ENCODE measurements at places on chromosomes 4 and X. TPM values are rescaled to one million over a fixed set of nuclear protein-coding genes. Genes with fewer than 3 reads are reported as not detected.

ZNF330 gene
- 15.3 TPM for total RNA-seq

MRPL1 gene
- 51.7 TPM for total RNA-seq

SERTM2 gene
- total RNA-seq, result not detected

DNA sequence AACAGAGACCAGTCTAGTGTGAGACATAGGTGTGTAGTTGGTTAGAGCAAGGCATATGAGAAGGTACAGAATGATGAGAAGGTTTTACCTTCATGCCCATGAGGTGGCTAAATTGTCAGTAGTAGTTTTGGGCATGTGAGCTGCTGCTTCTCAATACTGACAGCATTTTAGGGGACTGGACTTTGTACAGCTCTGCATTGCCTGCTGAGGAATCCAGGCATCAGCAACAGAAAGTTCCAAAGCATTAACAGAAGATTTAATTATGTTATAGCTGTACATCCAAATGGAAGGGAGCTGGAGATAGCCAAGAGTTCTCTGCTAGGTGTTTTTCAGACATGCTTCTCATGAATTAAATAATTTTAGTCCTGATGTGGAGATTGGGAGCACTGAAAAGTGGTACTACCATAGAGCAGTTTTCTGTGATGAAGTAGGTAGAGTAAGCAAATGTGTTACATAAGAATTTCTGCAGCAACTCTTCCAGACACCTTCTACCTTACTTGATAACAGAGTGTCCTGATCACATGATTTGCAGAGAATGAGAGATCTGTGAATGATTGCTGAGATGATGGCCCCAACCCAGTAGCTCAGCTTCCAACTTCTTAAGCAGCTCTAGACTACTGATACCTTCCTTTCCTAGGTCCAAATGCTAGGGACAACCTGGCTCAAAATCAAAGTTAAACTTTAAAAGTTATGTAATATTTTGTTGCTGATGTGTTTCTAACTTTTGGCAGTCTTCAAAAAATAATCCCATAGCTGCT is 30.4 kb downstream of the FNIP2 start:
- DNase-seq, result no peak

GRCh38 chrX:49748211-49748956 is 52.6 kb upstream of the PAGE1 start:
- peak; percentile 60 for DNase-seq

DNA sequence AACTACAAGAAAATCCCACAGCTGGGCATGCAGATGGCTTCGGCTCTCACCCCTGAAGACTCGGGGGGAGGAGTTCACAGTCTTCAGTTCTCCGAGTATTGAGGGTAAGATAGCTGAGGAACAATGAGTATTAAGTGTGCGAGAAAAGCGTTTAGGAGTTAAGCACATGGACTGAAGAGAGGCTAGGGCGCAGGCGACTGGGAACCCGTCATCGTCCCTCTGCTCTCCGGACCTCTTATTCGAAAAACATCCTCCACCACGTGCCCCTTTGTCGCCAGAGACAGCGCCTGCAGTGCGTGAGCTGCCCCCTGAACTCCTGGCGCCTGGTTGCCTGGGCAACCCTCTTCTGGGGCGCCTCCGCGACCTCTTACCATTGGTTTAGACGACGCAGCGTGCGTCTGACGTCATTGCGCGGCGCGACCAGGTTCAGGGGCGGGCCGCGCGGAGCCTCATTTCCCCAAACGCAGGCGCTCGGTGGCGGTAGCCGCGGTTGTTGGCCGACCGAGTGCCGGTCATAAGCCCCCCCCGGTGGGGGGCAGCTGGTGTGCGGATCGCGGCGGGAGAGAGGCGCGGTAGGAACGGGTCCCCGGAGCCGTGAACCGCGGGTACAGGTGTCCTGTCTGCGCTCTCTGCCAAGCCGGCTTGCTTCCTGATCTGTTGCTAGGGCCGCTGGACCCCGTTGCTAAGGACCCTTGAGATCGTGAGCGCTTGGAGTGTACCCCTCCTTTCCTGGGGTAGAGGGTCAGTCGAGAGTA is at the start of gene PACRGL:
Gene PACRGL, plus strand, starts transcription at position 452 of the 755 bp plus-strand sequence. CDS start 4,024 bp downstream, outside the sequence.
- DNase-seq, result peak; percentile 96

GRCh38 chrX:110146521-110146920 is 143.6 kb downstream of the TMEM164 start:
- DNase-seq, result peak; percentile 37

DNA sequence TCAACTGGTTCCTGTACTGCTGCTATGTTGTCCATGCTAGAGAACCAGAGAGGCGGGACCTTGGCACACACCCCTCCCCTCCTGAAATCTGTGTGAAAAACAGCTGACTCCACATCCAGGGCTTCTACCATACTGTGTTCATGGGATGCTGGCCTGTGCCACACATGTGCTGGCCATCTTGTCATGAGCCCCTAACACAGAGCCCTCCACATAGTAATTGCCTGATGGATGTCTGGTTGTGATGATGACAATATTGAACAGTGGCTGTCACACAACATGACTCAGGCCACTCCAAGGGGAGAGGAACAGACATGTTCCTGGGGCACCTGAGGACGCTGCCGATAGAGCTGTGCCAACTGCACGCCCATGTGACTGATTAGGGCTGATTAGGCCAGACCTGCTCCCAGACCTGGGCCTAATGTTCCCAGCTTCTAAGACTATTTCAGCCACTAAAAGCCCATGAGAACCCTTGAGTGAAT is 13.1 kb downstream of the SLC25A5 start:
- DNase-seq, result no peak

GRCh38 chr4:8775121-8775520 is 96.5 kb downstream of the HMX1 start:
- no peak for DNase-seq

- no peak for DNase-seq
Measured at GRCh38 chrX:139691493-139691842, 16.5 kb downstream of the MCF2 start.

DNA sequence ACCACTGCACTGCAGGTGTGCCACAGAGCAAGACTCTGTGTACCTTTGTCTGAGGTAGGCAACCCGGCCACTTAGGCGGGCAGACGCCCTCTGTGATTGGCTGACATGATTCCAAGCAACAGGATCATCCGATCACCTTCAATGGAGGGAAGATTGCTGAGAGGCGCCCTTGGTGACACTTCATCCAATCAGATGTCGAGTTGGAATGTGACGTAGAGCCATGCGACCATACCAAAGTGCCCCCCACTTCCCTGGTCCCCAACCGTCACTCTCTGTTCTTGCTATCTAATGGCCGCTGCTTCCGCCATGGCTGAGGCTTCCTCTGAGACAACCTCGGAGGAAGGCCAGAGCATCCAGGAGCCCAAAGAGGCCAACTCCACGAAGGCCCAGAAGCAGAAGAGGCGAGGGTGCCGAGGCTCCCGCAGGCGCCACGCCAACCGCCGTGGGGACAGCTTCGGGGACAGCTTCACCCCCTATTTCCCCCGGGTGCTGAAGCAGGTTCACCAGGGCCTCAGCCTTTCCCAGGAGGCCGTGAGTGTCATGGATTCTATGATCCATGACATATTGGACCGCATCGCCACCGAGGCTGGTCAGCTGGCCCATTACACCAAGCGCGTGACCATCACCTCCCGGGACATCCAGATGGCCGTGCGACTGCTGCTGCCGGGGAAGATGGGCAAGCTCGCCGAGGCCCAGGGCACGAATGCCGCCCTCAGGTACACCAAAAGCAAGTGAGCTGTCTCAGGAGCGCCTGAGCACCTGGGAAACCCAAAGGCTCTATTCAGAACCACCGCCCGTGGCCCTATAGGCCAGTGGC is at the start of gene H2BW2:
Gene H2BW2, plus strand, starts transcription at position 268 of the 817 bp plus-strand sequence. Its CDS starts 39 bp downstream, at position 307.
- no peak for DNase-seq

- no peak for DNase-seq
Measured at GRCh38 chr4:43485196-43485595, 592.7 kb downstream of the GRXCR1 start.

DNA sequence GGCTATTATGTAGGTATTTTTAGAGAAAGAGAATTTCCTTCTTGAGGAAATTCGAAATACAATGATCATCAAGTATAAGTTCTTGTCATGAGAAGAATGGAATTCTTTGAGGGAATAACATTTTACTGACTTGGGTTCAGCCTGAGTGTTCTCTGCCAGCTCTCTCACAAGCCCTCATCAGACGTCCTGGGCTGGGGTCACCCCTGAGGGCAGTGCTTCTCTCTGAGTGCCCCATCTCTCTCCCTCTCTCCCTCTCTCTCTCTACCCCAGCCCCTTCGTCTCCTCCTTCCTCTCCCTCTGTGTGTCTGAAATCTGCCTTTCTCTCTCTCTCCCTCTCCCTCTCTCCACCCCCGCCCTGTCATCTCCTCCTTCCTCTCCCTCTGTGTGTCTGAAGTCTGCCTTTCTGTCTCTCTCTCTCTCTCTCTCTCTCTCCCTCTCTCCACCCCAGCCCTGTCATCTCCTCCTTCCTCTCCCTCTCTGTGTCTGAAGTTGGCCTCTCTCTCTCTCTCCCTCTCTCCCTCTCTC is 241.7 kb upstream of the PSAPL1 start:
- no peak for DNase-seq

DNA sequence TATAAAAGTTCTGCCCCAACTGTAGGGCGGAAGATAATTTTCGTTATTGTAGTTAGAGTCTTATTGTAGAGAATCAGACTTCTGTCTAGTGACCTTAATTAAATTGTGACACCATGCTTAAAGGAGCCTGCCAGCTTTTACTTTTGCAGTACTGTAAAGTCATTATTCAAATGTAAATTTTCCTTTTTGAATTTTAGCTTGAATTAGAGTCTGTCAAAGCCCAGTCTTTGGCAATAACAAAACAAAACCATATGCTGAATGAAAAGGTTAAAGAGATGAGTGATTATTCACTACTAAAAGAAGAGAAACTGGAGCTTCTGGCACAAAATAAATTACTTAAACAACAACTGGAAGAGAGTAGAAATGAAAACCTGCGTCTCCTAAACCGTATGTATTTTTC is 21.8 kb downstream of the OFD1 start:
- DNase-seq, result no peak

DNA sequence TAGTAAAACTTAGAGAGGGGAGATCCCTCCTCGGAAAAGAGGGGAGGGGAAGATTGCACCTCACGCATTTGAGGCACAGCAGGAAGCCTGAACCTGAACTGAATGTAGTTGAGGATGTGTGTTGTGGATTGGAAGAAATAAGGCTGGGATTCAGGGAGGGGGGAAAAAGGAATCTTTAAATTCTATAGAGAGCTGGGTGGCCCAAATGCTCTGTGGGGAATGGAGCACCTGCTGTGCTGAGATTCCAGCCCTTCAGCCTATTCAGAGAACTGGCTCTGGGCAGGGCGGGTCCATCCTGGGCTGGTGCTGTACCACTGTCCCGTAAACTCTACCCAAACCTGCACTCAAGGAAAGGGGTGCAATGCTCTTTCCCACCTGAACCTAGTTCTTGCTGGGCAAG is 4.1 kb downstream of the FOXO4 start:
- no peak for DNase-seq

DNA sequence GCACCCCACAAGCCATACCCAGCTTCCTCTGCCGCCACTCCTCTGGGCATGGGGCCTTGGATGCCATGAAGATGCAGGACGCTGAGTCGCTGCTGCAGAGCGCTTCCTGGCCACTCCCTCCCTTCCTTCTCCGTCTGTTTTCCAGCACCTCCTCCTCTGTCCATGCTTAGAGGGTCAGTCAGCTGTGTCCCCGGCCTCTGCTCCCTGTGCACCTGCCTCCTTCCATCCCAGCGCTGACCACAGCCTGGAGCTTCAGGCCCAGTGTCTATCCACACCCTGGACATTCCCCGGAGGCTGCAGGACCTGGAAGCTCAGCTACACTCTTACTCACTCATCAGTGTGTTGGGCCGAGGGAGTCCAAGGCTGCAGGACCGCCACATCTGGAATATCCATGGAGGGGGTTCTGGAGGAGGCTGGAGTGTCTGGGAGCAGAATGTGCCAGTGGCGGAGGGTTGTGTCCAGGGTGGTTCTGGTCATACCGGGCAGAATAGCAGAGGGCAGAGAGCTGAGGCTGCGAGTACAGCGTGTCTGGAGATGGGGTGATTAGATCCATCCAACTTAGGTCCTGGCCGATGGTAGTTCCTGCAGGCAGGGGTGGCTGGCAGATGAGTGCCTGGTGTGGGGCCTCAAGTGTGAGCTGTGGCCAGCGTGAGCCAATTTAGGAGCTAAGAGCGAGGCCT is 58.6 kb upstream of the ADRA2C start:
- no peak for DNase-seq

DNA sequence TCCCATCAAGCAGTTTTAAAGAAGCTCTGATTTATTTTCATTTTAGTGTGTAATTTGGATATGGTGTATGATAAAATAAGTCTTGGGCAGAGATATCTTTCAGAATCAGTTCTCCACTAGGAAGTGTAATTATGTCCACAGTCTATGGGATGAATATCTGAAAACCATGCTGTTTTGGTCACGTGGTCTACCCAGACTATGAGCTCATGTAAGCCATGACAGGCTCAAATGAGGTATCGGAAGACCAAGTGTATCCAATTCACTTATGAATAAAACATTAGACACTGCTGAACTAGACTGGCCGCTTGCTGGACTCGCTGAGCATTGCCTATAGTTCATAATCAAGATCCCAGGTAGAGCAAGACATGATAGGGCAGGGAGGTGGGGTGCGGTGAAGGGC is 50.5 kb downstream of the SOD3 start:
- DNase-seq, result no peak

DNA sequence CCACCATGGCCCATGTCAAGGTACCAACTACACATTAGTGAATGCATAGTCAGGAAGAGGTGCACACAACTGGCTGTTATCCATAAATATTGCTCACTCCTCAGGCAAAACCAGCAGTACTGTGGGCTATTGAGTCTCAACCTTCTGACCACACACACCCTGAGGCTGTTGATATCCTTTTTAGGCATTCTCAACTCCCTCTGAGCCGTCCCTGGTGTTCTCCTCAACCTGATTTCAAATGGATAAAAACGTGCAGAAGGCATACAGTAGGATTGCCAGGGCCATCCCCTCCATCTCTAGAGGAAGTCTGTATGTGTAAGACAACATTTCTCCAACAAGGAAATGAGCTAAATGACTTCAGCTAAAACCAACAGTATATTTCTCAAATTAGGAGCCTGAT is 98.7 kb upstream of the KLHL13 start:
- no peak for DNase-seq

DNA sequence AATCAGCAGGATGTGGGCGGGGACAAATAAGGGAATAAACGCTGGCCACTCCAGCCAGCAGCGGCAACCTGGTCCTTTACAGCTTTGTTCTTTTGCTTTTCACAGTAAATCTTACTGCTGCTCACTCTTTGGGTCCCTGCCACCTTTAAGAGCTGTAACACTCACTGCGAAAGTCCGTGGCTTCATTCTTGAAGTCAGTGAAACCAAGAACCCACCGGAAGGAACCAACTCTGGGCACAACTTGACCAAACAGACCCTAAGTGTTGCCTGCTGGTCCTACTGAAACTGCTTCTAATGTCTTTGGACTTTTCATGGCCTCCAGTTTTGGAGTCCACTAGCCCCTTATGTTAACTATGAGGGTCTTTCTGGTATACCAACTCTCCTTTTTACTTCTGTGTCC is 566.2 kb upstream of the IGFBP7 start:
- no peak for DNase-seq

Data from G401 (cell line).